ENCODE measurements at places on chromosomes 7 and 10.

DNA sequence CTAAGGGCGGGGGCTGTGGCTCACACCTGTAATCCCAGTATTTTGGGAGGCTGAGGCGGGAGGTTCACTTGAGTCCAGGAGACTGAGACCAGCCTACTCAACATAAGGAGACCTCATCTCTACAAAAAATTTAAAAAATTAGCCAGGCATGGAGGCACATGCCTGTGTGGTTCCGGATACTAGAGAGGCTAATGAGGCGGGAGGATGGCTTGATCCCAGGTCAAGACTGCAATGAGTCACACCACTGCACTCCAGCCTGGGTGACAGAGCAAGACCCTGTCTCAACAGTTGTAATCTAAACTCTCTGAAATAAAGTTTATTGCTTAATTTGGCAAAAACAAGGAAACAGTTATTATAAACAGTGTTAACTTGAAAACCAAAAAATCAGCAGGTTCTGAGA, 123.3 kb downstream of the USP6NL start:
- DNase-seq: no peak

GRCh38 chr7:25545124-25546008, 317.1 kb upstream of the NPVF start:
- no peak for DNase-seq

DNA sequence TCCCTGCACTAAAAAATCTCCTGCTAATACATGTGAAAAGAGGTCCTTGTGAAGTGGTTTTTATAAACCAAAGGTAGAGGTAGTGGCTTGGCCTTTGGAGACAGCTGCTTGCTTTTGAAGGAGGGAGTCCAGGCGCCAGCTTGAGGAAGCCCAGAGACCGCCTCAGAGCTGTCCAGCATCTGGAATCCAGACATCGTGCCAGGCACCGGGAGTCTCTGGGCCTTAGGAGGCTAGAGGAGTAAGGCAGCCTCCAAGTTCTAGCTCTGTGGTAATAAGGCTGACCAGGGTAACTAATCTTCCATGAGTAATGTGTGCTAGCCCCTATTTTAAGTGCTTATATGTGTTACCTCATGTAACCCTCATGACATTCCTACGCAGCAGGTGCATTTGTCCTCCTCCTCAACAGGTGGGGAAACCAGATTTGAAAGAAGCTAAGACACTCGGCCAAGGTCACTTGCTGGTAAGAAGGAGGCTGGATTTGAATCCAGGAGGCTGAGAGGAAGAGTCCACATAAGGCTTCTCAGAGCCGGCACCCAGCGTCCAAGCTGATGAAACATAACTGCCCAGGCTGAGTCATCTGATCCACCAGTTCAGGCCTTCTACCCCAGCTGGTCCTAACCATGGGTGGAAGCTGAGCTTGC, 26.1 kb downstream of the PRLHR start:
- no peak for DNase-seq

GRCh38 chr10:60650378-60650800, 127.9 kb upstream of the CDK1 start:
- DNase-seq: no peak

DNA sequence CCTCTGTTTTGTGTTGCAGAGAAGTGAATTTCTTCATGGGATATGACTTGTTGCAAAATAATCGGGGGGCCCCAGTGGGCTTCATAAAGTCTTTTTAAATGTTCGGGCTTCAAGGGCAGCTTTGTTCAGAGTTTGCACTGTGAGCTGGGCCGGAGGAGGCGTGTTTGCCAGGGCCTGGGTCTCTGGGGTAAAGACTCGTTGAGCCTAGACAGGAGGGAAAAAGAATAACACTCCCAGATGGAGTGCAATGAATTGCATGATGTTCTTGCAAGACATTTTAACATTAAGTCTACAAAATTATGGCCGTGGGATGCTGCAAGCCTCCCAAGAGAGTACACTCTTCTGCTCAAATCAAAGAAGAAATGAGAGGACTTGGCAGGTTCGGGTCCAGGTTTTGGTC, 23.6 kb downstream of the BMPER start:
- DNase-seq: no peak

GRCh38 chr7:156662277-156662676, 21.7 kb downstream of the RNF32 start:
- no peak for DNase-seq

DNA sequence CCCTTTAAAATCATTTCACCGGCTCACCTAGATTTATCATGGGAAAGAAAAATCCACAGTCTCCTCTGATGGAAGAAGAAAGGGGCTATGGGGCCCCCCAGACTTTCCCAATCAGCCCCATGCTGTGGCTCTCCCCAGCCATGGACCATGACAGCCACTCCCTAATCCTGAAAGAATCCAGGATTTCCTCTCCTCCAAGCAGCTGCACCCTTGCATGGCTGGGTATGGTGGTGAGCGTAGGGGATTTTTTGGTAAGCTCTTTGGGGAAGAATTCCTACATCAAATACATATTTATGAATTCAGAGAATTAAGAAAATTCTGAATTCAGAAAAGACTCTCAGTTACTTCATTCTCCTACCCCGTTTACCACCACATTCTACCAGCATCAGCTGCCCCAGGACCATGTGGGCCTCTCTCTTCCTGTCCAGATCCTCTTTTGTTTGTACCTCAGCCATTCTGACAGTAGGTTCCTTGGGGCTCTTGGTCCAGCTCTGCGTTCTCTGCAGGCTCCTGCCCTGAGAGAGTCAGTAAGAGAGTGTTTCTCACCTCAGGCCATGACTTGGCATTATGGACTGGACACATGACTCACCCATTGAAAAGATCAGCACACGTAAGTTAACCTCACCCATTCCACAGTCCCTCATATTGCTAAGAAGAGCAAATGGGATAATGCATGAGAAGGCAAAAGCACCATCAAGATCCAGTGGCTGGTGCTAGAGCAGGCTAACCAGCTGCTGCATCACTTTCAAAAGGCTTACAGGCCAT, 337.8 kb downstream of the ELMO1 start:
- no peak for DNase-seq

GRCh38 chr10:55653531-55653930, 707.5 kb downstream of the ZWINT start:
- no peak for DNase-seq

DNA sequence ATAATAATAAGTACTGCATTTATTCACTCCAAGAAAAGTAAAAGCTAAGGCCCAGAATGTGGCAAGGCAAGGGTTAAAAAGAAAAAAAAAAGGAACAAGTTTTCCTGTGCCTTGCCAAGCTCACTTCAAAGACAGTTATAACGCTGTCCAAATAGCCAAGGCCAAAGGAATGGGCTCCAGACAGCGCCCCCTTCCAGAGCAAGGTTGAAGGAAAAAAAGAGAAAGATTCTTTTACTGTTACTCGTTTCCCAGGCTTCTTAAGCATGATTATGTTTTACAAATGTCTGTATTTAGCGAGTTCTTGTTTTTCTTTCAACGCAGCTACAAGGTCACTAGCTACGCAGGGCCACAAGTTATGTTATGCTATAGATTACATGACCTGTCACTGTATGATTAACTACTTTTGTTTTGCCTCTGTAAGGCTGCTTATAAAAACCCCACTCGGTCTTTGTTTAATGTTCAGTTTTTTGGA, 9.1 kb upstream of the EIF4H start:
- DNase-seq: no peak

GRCh38 chr10:58992830-58993460, 183.5 kb upstream of the PHYHIPL start:
- DNase-seq: no peak

DNA sequence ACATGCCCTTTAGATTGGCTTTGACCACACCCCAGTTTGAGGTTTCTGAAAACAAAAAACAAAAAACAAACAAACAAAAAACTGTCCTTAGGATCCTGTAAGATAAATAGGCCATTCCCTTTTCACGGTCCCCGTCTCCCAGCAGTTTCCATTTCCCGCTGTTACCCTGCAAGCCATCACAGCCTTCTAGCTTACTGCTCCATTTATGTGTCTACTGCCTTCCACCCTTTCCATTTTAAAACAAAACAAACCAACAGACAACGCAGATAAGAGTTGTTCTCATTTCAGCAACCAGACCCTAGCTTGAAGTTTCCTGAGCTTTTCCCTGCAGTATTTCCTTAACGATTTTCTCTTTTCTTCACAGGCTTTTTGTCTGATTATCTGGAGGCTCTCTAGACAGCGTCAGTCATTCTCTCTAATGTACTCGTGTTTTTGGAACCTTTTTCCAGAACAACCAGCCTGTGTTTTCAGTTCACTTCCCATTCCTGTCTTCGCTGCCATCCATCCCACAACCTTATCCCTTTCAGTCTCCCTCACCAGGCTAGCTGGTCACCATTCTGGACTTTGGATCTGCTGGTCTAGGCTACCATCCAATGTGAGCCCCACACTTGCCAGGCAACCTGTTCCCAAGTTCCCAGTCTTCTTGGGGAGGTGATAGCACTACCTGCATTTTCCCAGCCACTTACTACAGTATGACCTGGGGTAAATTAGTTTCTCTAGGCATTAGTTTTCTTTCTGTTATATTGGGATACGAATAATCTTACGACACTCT, 317.3 kb upstream of the FZD1 start:
- no peak for DNase-seq

DNA sequence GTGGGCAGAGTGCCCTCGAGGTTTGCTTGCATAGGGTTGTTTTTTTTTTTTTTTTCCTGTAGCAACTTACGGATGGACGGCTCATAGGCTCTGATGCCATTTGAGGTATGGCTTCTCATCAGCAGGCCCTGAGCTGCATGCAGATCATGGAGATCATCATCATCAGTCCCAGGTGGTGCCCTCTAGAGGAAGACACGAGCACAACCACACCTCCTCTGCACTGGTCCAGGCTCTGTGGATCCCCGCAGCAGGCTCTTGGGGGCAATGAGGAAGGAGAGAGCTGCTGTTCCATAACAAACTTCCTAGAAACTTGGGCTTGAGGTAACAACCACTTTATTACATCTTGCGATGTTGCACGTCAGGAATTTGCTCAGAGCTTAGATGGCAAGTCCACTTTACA, 132.7 kb upstream of the CXCL12 start:
- DNase-seq: peak; percentile 10

- no peak for DNase-seq
Observed at GRCh38 chr7:156499247-156499881, 141.2 kb upstream of the RNF32 start.

DNA sequence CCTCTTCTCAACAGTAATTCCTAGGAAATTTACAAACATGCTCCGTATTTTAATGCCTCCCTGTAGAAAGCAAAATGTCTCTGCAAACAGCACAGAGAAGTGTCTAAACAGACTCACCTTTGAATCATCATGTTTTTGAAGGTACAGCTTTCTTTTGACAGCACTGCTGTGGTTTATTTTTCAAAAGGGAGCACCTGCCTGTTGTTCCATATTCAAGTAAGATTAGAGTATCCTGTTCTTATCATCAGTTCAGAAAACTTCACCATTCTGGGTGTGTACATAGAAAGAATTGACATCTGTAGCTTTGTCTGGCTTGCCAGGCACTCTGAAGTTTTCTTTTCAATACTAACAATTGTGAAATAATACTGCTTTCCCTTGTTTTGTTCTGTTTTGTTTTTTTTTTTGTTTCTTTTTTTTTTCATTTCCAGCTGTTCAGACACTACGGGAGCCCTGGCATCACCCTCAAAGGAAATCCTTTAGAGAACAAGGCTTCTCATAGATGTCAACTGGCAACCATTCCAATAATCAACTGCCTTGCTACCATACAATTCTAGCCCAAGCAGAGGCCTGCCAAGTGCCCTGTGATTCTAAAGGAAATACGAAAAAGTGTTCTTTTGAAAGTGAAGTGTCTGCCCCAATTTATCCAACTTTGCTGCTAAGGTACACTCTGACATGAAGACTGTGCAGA, 275.9 kb downstream of the PRPF18 start:
- no peak for DNase-seq

- no peak for DNase-seq
Observed at GRCh38 chr7:130673066-130673465, 4.5 kb upstream of the COPG2 start.

- no peak for DNase-seq
Observed at GRCh38 chr10:91367127-91367531, 43.0 kb upstream of the HECTD2 start.

DNA sequence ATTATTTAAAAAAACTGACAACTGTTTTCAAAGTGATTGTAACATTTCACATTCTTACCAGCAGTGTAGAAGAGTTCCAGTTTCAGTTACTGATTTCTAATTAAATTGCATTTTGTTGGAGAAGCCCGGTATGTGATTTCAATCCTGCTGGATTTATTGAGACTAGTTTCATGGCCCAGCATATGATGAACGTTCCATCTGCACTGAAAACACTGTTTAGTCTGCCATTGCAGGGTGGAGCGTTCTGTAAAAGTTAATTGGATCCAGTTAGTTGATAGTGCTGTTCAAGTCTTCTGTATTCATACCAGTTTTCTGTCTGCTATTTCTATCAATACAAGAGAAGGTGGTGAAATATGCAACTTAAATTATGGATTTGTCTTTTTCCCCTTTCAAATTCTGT, 37.3 kb upstream of the CCNY start:
- DNase-seq: no peak

DNA sequence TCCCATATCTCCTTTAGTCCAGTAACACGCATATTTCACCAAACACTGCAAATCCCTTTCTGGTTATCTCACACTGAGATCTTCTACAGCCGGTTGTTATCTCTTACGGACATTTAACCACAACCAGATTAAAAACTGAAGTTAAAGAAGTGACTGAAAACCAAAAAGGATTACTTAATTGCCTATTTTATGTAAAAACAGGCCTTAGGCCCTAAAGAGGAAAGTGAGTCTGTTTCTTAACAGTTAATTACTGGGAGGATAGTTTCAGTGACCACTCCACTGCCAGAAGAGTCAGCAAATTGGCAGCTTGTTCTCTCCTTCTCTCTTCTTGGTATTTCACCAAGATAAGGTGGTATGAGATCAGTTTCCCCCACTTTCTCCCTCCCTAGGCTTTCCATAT, 161.9 kb upstream of the MEOX2 start:
- DNase-seq: no peak

DNA sequence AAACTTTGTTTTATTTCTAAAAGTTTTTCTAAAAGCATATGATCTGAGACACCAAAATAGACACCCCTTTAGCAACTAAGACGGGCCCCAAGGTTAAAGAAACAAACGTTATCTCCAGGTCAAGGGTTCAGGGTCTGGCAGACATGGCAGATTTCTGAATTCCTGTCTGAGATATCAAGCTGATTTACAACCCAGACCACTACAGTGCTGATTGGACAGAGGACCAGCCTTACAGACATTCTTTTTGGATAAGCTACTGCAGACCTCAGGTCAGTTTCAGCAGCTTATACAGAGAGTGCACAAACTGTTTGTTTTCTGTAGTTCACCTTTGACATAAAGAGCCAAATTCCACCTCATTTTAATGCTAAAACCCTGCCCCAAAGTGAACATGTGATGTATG, 34.8 kb downstream of the SVOPL start:
- DNase-seq: no peak

GRCh38 chr10:65358565-65358964, 1567.3 kb upstream of the LRRTM3 start:
- DNase-seq: peak; percentile 15

All from HCT116 (cell line).